ENCODE measurements at places on chromosomes 16 and 17.

- DNase-seq = no peak
Measured at GRCh38 chr17:39969375-39969774, 6.6 kb downstream of the GSDMA start.

GRCh38 chr17:68792042-68792685 is 163.0 kb downstream of the ABCA8 start:
- DNase-seq = no peak

GRCh38 chr16:57822856-57823255 is 20.6 kb upstream of the KIFC3 start:
- no peak for DNase-seq

- DNase-seq = no peak
Measured at GRCh38 chr17:58309918-58310259, 18.7 kb downstream of the TSPOAP1 start.

DNA sequence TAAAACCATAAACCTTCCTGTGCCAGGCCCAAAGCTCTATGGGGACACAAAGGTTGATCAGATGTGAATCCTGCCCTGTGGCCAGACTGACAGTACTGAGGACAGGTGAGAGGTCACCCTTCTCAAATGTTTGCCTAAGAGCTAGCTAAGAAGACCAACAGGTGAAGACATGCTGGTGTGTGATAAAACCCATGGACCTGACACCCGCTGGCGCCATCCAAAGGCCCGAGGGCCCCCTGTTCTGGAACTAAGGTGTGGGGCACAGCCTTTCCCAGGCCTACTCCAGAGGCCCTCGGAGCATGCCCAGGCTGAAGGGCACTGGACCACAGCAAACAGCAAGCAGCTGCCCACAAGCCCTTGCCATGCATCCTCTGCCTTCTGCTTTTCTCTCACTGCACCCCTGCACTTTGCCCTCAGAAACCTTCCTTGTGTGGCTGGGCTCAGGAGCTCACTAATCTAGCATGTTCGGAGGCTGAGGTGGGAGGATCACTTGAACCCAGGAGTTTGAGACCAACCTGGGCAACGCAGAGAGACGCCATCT is 5.2 kb upstream of the CDK3 start:
- DNase-seq = no peak

DNA sequence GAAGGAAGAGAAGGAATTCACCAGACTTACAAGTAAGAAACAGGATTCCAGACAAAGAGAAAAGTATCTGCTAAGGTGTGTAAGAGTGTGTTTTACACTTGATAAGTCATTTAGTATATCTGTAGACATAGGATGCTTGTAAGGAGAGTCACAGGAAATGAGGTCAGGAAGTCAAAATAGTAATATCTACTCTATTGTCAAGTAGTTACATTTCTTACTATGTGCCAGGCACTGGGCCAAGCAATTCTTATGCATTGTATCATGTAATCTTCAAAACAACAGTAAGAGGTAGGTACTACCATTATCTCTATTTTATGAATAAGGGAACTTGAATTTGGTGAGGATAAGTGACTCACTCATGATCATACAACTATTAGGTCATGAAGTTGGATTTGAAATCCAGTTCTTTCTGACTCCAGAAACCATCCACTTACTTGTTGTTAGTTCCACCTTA is 129.1 kb downstream of the SNX11 start:
- no peak for DNase-seq

DNA sequence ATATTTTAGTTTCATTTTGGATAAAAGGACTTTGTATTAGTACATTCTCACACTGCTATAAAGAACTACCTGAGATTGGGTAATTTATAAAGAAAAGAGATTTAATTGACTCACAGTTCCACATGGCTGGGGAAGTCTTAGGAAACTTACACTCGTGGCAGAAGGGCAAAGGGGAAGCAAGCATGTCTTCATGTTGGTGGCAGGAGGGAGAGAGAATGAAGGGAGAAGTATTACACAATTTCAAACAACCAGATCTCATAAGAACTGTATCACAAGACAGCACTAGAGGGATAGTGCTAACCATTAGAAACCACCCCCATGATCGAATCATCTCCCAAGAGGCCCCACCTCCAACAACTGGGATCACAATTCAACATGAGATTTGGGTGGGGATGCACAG is 142.9 kb downstream of the USP31 start:
- no peak for DNase-seq

GRCh38 chr16:85424260-85425073 is 188.7 kb upstream of the GSE1 start:
- no peak for DNase-seq

- no peak for DNase-seq
Measured at GRCh38 chr17:14341866-14342265, 41.0 kb downstream of the HS3ST3B1 start.

Measured in stimulated activated CD4-positive, alpha-beta T cell treated with anti-CD3 and anti-CD28 coated beads, Interleukin-1b, Interleukin-23, amount 100 ng/mL, for 24 hours (primary cell).